Stimulated activated CD4-positive, alpha-beta T cell treated with anti-CD3 and anti-CD28 coated beads, Interleukin-1b, Interleukin-23, amount 100 ng/mL, for 1 hour (primary cell): ENCODE measurements at places on chromosomes 1 and 21.

- no peak for DNase-seq
Measured at GRCh38 chr1:24294716-24295371, 24.3 kb upstream of the GRHL3 start.

DNA sequence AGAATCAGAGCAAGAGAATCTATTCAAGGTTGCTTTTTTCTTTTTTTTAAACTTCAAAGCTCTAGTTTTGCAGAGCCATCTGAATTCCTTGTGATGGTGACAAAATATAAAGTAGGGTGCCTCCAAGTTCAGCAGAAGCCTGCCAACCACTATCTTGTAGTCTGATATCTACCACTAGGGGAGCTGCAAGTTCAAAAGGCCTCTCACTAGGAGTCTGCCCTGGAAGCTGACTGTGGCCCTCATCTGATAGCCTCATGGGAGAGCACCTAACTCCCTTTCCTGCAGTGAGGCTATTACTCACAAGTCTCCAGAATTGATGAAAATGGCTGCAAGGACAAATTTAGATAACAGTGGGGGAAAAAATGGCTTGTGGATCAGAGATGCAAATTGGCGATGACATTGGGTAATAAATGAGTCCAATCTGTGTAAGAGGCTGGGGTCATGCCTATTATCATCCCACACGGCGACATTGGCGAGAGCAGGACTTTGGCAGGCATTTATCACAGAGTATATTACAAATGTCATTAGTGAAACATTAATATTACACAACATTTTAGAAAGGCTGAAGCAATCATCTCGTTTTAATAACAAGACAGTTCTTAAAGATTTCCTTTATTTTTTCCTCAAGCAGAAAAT, 10.7 kb upstream of the ZP4 start:
- no peak for DNase-seq

GRCh38 chr1:199009447-199009846, 370.6 kb downstream of the PTPRC start:
- DNase-seq: no peak

GRCh38 chr1:63868268-63868781, 94.5 kb downstream of the ROR1 start:
- DNase-seq: no peak

- DNase-seq: no peak
Measured at GRCh38 chr1:181482521-181483284, 614 bp upstream of the CACNA1E start.

GRCh38 chr1:219783605-219784235, 144.6 kb downstream of the SLC30A10 start:
- no peak for DNase-seq

DNA sequence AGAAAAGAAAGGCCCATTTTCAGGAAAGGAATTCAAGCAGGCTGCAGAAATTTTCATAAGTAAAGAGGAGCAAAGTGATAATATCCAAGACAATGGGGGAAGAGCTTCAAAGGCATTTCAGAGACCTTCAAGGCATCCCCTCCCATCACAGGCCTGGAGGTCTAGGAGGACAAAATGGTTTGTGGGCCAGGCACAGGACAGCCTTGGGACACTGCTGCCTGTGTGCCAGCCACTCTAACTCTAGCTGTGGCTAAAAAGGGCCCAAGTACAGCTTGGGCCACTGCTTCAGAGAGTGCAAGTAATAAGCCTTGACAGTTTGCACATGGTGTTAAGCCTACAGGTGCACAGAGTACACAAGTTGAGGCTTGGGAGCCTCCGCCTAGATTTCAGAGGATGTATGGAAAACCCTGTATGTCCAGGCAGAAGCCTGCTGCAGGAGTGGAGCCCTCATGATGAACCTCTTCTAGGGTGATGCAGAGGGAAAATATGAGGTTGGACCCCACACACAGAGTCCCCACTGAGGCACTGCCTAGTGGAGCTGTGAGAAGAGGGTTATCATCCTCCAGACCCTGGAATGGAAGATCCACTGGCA, 51.8 kb upstream of the ZSWIM5 start:
- DNase-seq: no peak

DNA sequence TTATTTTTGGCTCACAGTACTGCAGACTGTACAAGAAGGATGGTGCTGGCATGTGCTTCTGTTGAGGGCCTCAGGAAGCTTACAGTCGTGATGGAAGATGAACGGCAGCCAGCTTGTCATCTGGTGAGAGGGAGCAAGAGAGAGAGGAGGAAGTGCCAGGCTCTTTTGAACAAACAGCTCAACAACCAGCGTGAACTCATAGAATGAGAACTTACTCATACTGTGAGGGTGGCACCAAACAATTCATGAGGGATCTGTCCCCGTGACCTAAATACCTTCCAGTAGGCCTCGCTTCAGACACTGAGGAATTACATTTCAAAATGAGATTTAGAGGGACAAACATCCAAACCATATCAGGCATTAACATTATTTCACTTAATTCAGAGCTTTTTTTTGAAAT, 84.7 kb downstream of the PKN2 start:
- DNase-seq: no peak

DNA sequence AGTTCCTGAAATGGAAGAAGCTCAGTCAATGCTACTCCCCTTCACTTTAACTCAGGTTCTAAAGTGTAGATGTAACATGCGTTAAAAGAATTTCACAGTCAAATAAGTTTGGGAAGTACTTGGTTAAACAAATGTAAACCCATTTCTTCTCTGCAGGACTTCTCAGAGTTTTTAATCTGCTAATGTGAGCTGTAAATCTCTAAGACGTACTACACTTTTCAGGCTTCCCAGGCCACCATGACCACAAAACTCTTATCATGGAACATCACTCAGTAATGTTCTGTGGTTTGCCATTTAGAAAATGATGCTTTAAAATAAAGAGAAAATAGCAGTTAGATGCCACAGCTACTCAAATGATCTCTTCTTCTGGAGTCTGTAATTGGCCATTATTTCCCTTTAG, 104.3 kb downstream of the HHIPL2 start:
- DNase-seq: no peak

GRCh38 chr1:214271174-214271858, 9.6 kb upstream of the SMYD2 start:
- DNase-seq: no peak

DNA sequence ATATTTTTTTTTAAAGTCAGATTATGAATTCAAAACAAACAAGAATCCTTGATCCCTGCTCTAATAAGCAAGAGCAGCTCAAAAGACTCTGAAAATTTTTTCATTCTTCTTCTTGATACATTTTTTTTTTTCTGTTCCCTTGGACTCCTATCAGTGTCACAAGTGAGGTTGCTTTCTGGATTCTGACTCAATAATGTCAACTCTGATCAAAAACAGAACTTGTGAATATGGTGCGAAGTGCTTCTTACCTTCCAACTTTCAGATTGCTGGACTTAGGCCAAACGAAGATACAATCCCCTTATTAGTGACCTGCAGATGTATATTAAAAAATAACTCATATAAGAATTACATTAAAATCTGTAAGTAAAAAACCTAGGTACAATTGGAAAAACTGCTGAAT, 136.1 kb downstream of the GPATCH2 start:
- no peak for DNase-seq
